ENCODE measurements at places on chromosomes 16 and 17. TPM values are rescaled to one million over a fixed set of nuclear protein-coding genes. Genes with fewer than 3 reads are reported as not detected.

The CAPNS2 gene
- total RNA-seq, result 0.57 TPM

The CCL7 gene
- not detected for total RNA-seq

The NKD1 gene
- 0.40 TPM for total RNA-seq

The EVPLL gene
- not detected for total RNA-seq

The JPH3 gene
- 0.11 TPM for total RNA-seq

The NPIPB9 gene
- 1.6 TPM for total RNA-seq

The PPP1R27 gene
- total RNA-seq, result 0.32 TPM

DNA sequence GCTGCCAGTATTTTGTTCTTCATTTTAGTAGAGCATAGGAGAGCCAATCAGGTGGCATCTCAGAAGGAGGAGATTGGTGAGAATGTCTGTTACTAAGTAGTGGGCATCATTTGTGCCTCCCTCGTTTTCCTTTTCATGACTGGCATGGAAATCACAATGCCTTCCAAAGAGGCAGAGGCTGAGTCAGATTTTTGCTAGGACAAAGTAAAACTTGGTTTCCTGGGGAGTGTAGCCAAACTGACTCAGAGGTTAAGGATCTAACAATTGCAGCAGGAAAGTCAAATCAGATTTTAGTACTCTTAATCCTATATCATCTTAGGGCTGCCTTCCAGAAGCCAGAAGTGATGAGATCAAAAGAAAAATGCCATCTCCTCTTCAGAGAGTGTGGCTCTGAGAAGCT is 138.7 kb downstream of the ANKFN1 start:
- DNase-seq, result no peak

DNA sequence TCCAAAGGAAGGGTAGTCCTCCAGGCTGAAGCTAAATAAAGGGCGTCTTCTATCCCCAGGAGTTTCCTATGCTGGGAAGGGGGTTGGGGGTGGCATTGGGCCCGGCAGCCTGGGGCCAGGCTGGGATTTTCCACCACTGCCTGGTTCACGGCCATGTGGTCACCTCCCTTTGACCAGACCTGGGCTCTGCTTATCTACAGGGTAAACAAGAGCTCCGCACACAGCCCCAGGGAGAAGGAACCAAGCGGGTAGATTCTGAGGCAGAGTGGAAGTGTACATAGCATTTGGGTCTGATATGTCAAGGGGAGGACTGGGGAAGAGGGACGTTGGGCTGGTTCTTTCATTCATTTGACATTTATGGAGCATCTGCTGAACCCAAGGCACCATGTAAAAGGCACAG is 27.2 kb upstream of the TMEM220 start:
- DNase-seq, result peak; percentile 26

- no peak for DNase-seq
Measured at GRCh38 chr17:55702150-55702549, 20.5 kb downstream of the TMEM100 start.

DNA sequence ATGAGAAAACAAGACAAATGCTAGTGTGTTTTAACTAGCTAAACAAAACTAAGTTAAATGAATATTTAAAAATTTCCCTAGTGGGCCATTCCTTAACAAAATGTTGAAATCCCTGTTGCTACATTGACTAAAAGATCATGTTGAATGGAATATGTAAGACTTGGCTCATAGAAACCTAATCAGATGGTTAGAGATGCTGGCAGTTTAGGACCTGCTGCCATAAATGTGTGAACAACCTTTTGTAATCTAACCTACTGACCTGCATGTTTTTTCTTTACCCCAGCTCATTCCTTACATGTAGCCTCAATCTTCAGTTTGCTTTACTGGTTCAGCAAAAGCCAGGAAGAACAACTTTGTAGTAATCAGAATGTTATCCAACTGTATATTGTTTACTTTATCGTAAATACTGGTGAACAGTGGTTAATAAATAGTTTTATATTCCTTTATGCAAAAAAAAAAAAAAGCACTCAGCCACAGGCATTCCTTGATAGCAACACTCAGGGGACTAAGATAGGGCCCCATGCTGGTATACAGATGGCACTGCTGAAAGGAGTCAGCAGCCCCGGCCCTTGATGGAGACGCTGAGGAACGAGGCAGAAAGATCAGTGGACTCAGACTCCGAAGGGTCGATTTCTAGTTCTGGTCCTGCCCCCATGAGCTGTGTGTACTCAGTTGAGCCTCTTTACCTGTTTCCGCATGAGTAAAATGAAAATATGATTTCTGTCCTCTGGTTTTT is 78.2 kb downstream of the MARF1 start:
- DNase-seq, result no peak

GRCh38 chr16:69424935-69425784 is 741 bp downstream of the CYB5B start:
- DNase-seq, result no peak

- no peak for DNase-seq
Measured at GRCh38 chr17:5809056-5809455, 224.7 kb upstream of the NLRP1 start.

DNA sequence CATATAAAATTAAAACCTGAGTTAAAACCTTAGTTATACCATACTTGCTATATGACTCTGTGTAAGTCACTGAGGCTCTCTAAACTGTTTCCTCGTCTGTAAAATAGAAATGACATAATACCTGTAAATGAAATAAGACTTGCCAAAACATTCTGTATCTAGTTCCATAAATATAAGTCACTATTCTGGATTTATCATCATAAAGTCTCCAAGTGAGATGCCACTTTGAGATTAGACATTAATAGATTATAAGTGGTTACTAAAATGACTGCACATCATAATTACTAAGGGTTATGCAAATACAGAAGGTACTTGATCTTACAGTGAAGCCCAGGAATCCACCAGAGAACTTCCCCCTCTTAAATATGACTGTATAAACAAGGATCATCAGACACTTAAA is 12.0 kb upstream of the BRIP1 start:
- DNase-seq, result no peak

DNA sequence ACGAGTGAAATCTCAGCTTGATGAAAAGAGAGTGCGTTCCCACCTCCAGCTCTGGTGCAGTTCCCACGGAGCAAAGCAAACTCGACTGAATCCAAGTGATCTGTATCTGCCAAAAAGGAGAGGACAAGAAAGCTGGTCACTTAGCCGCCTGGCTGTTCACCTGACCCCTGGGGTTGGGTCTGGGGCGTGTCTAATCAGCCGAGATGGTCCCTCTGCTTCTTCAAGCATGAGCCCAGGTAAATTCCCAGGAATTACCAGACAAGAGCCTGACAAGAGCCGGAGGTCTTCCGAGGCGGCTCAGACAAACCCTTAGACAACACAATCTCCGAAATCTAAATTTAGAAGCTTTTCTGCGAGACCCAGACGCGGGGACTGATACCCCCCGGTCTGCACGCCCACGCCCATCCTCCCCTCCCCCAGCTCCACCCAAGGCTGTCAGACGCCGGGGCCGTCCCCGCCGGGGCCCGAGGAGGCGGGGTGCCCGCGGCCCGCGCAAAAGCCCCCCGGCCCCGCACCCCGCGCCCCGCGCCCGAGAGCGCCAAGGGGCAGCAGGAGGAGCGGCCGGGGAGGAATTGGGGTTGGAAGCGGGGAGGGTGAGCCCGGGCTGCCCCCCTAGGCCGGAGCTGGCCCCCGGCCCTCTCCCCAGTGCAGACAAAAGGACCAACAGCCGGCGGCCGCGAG is 674 bp downstream of the ZNF821 start:
- DNase-seq, result no peak

DNA sequence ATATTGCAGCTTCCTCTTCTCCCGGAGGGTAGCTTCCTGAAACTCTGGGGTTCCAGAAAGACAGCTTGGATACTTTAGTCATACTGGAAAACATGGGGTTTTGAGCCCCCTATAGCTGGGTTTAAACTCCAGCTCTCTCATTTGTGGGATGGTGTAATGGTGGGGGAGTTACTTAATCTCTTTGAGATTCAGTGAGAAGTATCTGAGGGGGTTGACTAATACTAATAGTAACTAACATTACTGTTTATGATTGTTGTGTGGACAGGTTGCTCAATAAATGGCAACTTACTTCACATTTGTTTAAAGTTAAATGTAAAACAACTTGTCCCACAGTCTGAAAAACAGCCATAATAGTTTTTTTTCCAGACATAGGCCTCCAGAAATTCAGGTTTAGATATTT is 5.1 kb upstream of the SUZ12 start:
- DNase-seq, result no peak

- no peak for DNase-seq
Measured at GRCh38 chr16:55044201-55044975, 113.7 kb downstream of the IRX5 start.

- DNase-seq, result no peak
Measured at GRCh38 chr17:32849879-32850278, 27.0 kb downstream of the MYO1D start.

DNA sequence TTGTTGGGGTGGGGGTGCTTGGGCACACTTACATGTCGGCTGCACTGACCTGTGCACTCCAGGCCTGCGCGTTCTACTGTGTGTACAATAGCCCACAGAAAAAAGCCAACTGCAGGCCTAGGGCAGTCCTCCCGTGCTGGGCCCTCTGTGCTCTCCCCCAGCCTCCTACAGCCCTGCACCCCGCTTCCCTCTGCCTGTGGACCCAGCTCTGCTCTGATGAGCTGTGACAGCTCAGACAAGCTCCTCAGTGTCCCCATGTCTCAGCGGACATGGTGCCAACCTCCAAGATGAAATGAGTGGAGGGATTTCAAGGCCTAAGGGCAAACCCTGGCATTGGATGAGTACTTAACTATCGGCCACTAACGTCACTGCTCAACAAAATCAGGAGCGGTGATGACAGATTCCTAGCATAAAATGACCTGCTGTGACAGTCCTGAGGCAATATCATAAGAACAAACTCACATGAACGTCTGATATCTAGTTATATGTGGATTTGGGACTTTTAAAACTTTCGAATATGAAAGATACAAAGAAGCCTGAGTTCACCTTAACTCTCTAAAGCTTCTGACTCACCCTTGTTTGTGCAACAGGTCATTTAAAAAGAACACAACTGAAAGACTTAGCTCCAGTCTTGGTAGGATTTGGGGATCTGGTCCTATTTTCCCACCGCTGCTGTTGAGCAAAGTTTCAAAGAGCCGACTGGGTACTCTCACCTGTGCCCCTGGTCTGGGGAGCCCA is 34.7 kb downstream of the CCDC57 start:
- no peak for DNase-seq

DNA sequence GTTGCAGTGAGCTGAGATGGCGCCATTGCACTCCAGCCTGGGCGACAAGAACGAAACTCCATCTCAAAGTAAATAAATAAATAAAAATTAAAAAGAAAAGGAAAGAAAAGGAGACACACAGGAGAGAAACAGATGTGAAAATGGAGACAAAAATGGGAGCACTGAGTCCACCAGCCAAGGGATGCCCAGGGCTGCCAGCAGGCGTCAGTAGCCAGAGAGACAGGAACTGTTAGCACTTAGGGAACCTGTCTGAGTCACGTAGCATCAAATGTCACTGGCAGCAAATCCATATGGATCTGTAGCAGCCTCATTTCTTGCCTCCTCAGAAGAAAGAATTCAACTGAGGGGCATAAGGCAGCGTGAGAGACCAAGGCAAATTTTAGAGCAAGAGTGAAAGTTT is 79.7 kb downstream of the CYLD start:
- no peak for DNase-seq

DNA sequence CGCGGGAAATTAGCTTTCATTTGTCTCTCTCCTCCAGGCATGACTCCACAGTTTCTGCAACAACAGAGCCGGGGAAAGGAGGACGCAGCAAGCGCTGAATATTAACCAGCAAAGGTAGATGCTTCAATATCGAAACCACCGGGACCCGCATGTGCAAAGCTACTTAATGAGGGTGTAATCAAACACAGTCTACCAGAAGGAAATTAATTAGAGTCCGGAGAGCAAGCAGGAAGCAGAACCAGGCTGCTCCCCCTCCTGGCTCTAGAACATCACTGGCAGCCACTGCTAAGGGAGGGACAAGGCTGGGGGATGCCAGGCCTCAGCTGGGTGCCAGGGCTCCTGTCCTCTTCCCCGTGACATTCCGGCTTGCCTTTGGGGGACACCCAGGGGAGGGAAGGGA is 21.7 kb downstream of the LRRC75A start:
- DNase-seq, result no peak

- DNase-seq, result no peak
Measured at GRCh38 chr16:11651796-11652195, 16.5 kb upstream of the SNN start.

DNA sequence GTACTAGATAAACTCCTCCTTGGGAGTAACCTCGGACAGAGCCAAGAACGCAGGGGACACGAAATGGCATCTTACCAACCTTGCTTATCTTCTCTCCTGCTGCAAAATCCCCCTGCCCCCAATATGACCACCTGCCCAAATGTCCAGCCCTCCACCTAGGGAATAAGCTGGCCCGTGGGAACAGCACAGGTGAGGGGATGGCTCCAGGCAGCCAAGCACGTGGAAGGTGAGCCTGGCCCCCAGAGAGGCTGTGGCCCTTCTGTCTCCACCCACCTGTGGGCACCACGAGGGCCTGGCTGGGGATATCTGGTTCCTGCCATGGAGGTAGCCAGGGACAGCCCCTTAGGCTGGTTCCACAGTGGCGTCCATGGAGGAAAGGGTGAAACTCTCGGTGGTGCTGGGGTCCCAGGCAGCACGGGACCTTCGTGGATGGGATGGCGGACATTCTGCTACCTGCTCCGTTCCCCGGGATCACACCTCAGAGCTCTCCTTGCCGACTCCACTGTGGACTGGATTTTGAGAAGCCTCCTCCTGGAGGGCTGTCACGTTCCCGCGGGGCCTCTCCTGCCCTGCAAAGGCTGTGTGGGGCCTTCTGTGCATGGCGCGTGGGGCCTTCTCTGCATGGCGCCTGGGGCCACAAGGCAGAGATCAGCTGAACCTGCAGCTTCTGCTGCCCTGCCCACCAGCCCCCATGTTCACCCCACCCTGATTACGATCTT is 388.5 kb upstream of the TNRC6C start:
- DNase-seq, result peak; percentile 61

- no peak for DNase-seq
Measured at GRCh38 chr17:62692159-62692651, 64.7 kb downstream of the MRC2 start.

GRCh38 chr17:2517539-2517938 is 5.9 kb upstream of the METTL16 start:
- DNase-seq, result peak; percentile 63

GRCh38 chr17:80726558-80727408 is 182.1 kb downstream of the RPTOR start:
- no peak for DNase-seq

DNA sequence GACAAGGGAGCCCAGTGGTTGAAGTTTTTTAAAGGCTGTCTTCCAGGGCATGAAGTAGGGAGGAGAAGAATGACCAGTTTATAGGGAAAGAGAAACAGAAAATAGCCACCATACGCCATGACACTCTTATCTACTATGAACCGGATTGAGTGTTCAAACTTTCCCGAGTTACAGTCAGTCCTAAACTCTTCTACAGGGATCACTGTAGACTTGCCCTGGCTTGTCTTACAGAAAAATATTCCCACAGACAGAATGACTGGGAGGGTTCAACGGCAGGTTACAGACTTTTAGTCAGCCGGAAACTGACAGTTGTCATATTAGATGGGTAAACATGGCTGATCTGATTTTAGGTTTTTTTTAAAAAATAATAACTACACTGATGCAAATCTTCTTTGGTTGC is 662.5 kb upstream of the SOX9 start:
- no peak for DNase-seq

DNA sequence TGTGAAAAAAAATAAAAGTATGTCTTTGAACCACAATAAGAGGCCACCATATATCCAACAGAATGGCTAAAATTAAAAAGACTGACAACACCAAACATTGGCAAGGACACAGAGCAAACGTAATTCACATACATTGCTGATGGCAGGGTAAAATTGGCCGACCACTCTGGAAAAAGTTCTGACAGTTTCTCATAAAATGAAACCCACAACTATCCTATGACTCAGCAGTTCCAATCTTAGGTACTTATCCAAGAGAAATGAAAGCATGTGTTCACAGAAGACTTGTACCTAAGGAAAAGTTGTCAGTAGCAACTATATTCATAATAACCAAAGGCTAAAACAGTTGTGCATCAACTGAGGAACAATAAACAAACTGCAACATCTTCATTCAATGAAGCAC is 357.3 kb upstream of the XYLT1 start:
- no peak for DNase-seq

Measured in cardiac septum (tissue), 1 donor.